ENCODE measurements at places on chromosomes 4 and X.

DNA sequence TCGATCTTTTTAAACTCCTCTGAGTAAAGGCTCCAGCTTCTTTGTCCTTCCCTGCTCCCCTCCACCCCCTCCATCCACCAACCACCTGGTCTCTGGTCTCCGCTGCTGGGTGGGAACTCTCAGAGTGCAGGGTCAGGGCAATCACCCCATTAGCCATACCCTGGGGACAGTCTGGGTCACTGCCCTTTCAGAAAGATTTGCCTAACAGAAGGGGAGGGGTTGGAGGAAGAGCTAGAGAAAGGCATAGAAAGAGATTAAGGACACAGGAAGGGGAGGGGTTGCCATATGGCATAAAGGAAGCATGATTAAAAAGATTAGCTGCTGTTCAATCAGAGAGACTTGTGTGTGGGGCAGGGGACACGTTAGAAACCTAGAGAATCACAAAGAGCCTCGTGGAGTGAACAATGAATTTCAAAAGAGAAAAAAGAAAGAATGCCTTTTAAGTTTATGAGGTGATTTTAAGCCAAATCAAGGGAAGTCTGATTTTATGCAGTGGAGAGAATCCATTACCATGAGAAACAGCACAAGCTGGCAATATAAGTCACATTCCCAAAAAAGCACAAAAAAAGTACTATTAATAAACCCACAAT lies 115.5 kb upstream of the ACSL4 start:
- no peak for DNase-seq

- DNase-seq, result no peak
Measured at GRCh38 chr4:109588176-109588575, 28.1 kb downstream of the MCUB start.

GRCh38 chrX:19070555-19070994 lies 51.7 kb downstream of the ADGRG2 start:
- no peak for DNase-seq

GRCh38 chrX:25507801-25508200 lies 492.0 kb upstream of the ARX start:
- no peak for DNase-seq

DNA sequence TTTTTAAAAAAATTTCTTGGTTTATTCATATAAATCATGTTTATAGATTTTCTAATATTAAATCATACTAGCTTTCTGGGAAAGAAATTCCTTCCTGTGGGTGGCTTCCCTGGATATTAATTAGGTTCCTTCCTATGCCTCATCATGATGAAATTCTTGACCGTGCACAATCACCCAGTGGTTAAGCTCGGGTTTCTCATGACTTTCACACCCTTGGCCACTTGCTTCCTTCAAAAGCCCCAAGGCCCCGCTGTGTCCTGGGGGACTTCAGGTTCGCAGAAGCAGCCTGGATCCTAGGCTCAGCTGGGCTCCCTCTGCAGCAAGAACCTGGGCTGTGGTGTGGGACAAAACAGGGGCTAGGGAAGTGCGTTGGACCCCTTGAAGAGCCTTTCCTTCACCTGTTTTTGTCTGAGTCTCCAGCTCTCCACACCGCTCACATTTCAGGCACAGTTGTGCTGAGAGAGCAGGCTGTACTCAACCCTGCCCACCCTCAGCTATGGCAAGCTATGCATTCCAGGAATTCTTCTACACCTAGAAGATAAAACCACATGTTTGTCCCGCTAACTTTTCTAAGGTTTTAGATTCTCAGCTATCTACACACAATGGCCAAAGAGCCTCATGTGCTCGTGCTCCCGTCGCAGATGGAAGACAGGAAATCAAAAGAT lies 48.9 kb upstream of the TMSB15B start:
- peak; percentile 42 for DNase-seq

GRCh38 chr4:23234018-23234417 lies 541.3 kb downstream of the GBA3 start:
- no peak for DNase-seq

- no peak for DNase-seq
Measured at GRCh38 chr4:6523251-6523650, 50.8 kb upstream of the PPP2R2C start.

GRCh38 chr4:152348670-152349069 lies 187.2 kb downstream of the FBXW7 start:
- DNase-seq, result no peak

DNA sequence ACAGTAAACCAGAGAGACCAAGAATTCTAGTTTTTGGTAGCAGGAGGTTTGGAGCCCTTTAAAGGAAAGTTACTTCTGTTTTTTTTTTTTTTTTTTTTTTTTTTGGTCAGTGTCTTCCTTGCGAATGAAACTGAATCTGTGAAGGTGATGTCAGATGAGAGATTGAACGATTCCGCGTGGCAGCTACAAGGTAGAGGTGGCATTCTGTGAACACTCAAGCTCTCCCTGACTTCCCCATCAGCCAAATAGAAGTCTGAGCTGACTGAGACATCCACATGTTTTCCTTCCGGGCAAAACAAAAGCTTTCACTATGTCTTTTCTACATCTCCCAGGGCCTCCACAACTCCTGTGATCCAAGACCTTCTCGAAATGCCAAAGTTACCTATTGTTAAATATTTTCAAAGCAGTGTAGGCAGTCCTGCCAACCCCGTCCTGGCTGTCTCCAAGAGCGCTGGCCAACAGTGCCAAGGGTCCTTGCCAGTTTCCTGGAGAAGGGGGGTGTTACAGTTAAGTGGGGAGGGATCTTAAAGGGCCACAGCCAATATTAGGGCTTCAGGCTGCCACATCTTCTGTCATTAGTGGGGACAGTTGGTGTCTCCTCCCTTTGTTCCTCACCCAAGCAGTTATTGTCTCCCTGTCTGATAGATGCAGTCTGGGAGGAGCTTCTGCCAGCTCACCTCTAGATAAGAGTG lies 102.9 kb upstream of the SLC34A2 start:
- DNase-seq, result no peak

- no peak for DNase-seq
Measured at GRCh38 chr4:24892778-24893177, 20.1 kb downstream of the CCDC149 start.

GRCh38 chrX:16920075-16920474 lies 26.4 kb upstream of the REPS2 start:
- DNase-seq, result peak; percentile 1

DNA sequence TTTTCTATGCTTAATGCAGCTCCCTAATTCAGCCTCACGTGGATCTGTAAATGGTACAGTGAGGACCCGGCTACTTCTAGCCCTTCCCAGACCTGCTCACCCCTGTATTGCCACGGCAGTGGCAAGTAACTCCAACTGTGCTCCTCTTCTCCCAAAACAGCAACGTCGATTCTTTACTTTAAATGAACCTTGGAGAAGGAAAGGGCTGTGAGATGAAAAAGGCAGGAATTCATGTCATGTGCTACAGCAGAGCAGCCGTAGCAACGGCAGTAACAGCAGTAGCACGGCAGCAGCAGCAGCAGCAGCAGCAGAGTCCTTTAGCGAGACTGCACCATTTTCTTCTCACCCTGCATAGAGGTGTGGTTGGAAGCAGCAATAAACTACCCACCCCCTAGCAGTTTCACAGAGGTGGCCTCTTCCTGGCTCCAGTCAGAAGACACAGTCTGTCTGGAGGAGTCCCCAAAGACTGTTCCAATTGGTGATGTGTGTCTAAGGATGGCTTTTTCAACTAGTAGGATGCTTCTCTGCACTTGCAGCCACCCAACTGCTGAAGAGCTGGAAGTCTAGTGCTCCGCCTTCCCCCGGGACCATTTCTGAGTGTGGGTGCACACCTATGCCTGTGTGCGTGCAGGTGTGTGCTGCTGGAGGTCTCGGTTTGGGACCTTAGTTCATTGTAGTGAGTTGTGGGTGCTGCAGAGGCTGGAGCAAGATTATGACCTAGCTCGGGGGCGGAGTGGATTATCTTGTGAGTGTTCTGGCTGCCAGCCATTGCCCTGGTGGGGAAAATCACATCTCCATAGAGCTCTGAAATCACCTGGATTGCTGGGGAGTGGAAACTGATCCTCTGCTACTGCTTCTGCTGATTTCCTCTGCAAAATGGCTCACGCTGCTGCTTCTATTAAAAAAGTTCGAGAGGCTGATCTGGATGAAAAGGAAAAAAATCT lies 67.2 kb downstream of the ANK2 start:
- peak; percentile 2 for DNase-seq

DNA sequence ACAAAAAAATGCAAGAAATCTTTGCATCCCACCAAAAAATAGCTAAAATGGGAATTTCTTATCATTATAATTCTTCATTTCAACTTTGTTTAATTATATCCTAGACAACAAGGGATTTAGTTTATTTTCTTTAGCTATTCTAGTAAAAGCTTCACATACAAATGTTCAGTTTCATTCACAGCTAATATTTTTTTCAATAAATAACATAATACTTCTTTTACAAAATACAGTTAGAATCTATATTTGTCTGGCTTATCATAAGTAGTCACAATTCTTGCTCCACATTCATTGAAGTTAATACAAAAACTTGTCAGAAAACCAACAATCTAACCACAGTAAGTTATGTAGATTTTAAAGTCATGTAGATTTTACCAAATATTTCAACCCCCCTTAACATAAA lies 414.4 kb downstream of the FAT4 start:
- no peak for DNase-seq

- no peak for DNase-seq
Measured at GRCh38 chrX:129786210-129786651, 6.5 kb downstream of the SASH3 start.

- DNase-seq, result peak; percentile 72
Measured at GRCh38 chrX:31580227-31580626, 508.4 kb upstream of the FTHL17 start.

GRCh38 chr4:156673483-156673882 lies 298.1 kb downstream of the PDGFC start:
- peak; percentile 32 for DNase-seq

DNA sequence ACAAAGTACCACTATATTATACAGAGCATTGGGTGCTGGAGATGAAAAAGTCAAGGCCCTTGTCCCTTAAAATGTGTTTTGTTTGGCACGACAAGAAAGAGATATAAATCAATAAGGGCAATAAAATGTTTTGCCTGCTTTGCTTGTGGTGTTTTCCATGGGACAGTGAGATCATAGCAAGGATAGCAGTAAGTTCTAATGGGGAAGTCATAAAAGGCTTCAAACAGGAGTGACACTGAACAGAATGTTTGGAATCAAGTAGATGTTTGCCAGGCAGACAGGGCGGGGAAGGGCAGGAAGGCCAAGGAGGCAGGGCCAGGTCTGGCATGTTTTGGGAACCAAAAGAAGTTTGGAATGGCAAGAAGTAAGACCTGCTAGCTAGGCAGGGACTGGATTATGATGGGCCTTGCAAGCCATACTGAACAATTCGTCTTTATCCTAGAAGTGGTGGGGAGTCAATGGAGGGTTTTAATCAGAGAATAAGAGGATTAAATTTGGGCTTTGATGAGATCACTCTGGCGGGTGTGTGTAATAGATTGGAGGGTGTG lies 16.4 kb downstream of the FGF2 start:
- DNase-seq, result no peak

DNA sequence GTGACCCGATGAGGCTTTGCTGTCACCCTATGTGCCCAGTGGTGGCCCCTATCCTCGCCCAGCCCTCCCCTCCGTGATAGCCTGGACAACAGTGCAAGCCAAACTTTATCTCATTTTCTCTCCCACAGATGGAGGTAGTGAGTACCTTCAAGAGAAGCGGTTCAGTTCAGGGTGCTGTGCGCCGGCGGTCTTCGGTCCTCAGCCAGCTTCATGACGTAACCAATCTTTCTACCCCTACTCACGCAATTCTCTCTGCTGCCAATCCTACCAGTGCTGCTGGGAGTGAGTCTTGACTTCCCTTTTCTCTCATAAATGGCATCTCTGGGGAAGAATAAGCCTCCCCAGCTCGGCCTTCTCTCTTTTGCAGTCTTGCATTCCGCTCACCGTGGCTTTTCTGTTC lies 29.5 kb downstream of the CCNQ start:
- DNase-seq, result no peak

DNA sequence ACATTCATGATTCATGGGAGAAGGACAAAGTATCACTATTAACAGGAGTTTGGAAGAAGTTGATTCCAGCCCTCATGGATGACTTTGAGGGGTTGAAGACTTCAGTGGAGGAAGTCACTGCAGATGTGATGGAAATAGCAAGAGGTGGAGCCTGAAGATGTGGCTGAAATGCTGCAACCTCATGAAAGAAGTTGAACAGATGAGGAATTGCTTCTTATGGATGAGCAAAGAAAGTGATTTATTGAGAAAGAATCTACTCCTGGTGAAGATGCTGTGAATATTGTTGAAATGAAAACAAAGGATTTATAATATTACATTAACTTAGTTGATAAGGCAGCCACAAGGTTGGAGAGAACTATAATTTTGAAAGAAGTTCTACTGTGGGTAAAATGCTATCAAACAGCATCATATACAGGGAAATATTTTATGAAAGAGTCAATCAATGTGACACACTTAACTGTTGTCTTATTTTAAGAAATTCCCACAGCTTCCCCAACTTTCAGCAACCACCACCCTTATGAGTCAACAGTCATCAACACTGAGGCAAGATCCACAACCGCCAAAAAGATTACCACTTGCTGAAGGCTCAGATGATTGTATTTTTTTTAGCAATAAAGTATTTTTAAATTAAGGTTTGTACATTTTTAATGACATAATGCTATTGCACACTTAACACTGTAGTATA lies 302.6 kb downstream of the CBLL2 start:
- DNase-seq, result peak; percentile 65

DNA sequence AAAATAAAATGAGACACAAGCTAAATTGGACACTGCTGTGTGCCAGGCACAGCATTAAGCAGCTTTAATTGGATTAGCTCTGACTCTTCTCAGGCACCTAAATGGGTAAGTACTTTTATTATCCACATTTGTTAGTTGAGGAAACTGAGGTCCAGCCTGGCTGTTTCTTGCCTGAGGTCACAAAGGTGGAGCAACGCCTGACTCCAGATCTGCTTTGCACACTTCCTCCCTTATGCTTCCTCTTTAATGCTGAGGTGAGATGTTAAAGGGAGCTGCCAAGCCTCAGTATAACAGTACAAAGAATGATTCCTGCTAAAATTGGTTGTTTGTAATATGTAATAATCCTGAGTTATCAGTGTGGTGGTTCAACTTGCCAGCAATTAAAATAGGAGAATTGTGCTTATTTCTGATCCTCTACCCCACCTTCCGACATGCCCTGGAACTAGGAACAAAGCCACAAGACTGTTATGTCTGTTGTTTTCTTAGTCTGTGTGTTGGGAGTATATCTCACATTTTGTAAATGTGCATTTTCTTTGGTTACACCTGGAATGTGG lies 74.4 kb downstream of the AFF1 start:
- no peak for DNase-seq

GRCh38 chr4:184104419-184105101 lies 113.1 kb downstream of the ENPP6 start:
- peak; percentile 10 for DNase-seq

- DNase-seq, result no peak
Measured at GRCh38 chr4:73780243-73780642, 39.9 kb downstream of the CXCL8 start.

- DNase-seq, result peak; percentile 46
Measured at GRCh38 chr4:150518559-150518958, 63.4 kb upstream of the MAB21L2 start.

- DNase-seq, result peak; percentile 38
Measured at GRCh38 chrX:110569506-110569905, 210.9 kb downstream of the RTL9 start.

- peak; percentile 12 for DNase-seq
Measured at GRCh38 chr4:2534904-2535375, 1.5 kb upstream of the FAM193A start.

Measured in fibroblast of skin of right biceps (primary cell).